ENCODE measurements at places on chromosomes 4 and X.

GRCh38 chrX:135347381-135348016 lies 38.2 kb downstream of the ETDC start:
- DNase-seq = no peak

DNA sequence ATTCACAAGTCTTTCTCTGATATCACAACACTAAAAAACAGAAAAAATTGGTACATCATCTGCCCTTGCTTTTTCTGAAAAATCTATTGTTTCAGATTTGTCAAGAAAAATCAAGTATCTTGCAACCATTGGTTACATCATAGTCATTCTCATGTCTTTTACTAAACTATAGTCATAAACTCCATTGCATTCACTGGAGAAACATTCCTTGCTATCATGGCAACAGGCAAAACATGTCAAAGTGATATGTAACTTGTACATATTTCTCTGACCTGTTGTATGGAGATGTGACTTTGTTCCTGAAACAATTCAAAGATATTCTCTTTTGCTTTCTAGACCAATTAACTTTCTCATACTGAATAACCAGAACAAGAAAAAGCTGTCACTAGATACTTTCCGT lies 121.9 kb upstream of the ANK2 start:
- DNase-seq = no peak

GRCh38 chrX:112786076-112786475 lies 54.6 kb downstream of the AMOT start:
- no peak for DNase-seq

GRCh38 chr4:77089866-77090265 lies 14.1 kb upstream of the CCNI start:
- no peak for DNase-seq

Measured in SJCRH30 (cell line).